Colonic mucosa (tissue), 4 donors: ENCODE measurements at places on chromosomes 1 and 21. TPM values are rescaled to one million over a fixed set of nuclear protein-coding genes. Genes with fewer than 3 reads are reported as not detected.

RGS18 gene
- total RNA-seq, result 0.42 TPM

C4BPB gene
- total RNA-seq, result 5.0 TPM

DNA sequence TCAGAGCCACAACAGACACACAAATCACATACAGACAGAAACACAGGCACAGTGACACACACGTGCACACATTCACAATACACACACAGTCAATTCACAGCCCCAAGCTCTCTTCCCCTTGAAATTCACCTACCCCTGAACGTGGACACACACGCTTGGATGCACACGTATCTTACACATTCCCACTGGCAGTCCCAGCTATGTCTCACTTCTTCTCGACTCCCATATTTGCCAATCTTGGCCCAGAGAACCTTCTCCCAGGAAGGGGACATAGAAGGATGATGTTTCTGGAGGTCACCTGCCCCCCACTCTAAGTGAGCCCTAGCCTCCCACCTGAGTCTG is 1.6 kb downstream of the CRYBG2 start:
- H3K27me3 ChIP-seq, result no peaks in the 10 kb centered on the region
- peaks cover 10% of the 10 kb centered on the region for H3K4me1 ChIP-seq
- no peaks in the 10 kb centered on the region for H3K36me3 ChIP-seq
- no peak for DNase-seq

ANXA9 gene
- total RNA-seq, result 0.40 TPM

- H3K27me3 ChIP-seq, result no peaks in the 10 kb centered on the region
- no peak overlapping the region for H3K27ac ChIP-seq
- H3K4me3 ChIP-seq, result no peak overlapping the region
- no peaks in the 10 kb centered on the region for H3K4me1 ChIP-seq
Observed at GRCh38 chr1:207191061-207191460, 87.0 kb downstream of the C4BPA start.

- DNase-seq, result no peak
- no peaks in the 10 kb centered on the region for H3K4me1 ChIP-seq
- H3K36me3 ChIP-seq, result no peaks in the 10 kb centered on the region
- no peak overlapping the region for H3K27ac ChIP-seq
Observed at GRCh38 chr1:168374566-168374965, 93.9 kb downstream of the TBX19 start.

AADACL3 gene
- total RNA-seq, result not detected

GRCh38 chr1:204858363-204858821 is 12.3 kb upstream of the NFASC start:
- no peak for DNase-seq
- no peaks in the 10 kb centered on the region for H3K4me1 ChIP-seq
- no peaks in the 10 kb centered on the region for H3K27me3 ChIP-seq
- H3K4me3 ChIP-seq, result no peak overlapping the region
- no peaks in the 10 kb centered on the region for H3K36me3 ChIP-seq
- H3K27ac ChIP-seq, result no peak overlapping the region
